ENCODE measurements at places on chromosomes 13 and 19.

DNA sequence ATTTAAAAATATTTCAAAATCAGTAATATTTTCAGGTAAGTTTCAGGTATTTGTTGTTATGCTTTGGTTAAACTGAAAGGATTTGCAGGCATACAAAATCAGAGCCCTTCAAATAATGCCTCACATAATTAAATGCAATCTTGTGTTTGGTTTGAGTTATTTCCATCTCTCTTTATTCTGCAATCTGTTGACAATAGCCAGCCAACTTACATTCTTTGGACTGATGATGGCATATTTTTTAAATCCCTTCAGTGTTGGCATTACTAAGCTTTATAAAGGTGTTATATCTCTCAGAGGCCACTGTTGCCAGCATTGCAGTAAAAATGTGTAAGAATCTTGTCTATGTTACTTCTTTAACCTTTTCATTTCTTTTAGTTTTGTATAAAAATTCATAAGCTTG lies 257.2 kb upstream of the RFC3 start:
- no peak for DNase-seq

- peak; percentile 75 for DNase-seq
Observed at GRCh38 chr13:98476106-98476505, 100.8 kb downstream of the STK24 start.

DNA sequence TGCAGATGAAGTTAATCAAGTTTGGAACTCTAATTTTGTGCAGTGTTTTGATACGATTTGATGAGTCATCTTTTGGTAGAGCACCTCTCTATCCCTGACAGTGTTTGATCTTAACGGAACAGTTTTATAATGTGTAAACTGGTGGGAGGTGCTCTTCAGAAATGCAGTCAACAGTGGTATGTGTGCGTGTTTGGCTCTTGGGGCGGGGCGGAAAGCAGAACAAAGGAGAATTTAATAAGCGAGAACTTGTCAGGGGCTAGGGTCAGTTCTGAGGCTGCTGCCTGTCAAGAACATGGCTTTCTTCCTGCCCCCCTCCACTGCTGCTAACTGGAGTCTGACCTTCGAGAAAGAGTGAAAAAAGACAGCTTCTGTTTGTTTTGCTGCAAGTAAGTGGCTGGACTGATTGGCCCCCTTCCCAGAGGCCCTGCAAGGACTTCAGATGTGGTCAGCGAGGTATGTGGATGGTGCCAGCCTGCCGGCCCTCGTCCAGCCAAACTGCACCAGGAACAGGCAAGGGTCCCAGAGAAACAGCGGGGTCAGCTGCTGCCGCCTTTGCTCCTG lies 40.8 kb downstream of the BBC3 start:
- peak; percentile 50 for DNase-seq

- no peak for DNase-seq
Observed at GRCh38 chr19:17671906-17672305, 16.2 kb downstream of the UNC13A start.

- DNase-seq: peak; percentile 50
Observed at GRCh38 chr19:35468637-35469036, 20.6 kb downstream of the FFAR2 start.

DNA sequence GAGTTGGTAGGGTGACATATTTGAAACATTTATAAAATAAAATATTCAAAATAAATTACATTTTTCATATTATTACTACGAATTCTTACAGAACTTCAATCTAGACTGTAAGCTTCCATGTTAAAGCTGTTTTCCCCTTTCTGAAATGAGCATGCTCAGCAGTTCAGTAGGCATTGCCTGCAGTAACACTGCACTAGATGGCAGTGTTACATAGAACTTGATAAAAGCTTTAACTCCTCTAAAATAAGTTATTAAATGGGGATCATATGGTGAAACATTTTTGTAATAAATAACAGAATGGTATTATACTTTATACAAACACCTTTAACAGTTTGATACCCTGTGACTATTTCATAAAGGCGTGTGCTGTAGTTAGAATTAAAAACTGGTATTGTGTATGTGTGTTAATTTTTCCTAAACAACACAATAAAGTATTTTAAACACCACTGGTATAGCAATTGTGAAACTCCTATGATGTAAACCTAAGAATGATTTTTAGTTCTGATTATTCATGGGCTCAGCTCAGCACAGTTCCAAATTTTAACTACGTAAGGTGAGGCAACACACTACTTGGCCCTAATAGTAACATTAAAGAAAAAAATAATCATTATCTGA lies 11.6 kb upstream of the GPR18 start:
- no peak for DNase-seq

DNA sequence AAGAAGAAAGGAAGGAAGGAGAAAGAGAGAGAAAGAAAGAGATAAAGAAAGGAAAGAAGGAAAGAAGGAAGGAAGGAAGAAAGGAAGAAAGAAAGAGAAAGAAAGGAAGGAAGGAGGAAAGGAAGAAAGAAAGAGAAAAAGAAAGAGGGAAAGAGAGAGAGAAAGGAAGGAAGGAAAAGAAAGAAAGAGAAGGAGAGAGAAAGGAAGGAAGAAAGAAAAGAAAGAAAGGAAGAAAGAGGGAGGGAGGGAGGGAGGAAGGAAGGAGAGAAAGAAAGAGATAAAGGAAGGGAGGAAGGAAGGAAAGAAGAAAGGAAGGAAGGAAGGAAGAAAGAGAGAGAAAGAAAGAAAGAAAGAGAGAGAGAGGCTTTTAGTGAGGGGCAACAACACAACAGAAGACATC lies 135.1 kb upstream of the VSTM2B start:
- no peak for DNase-seq

DNA sequence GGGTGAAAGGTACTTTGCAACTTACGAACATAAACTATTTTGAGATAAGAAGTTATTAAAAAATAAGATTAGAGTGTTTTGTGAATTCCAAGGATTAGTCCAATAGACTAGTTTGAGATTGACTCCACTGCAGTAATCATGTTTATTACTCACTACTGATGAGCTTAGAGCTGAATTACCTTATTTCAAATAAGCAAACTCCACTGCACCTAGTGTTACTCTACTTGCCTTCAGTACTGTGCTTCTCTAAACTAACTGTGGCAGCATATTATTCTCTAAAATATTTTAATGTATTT lies 111.7 kb downstream of the MIPEP start:
- DNase-seq: no peak

- no peak for DNase-seq
Observed at GRCh38 chr19:29206453-29206852, 6.5 kb downstream of the UQCRFS1 start.

DNA sequence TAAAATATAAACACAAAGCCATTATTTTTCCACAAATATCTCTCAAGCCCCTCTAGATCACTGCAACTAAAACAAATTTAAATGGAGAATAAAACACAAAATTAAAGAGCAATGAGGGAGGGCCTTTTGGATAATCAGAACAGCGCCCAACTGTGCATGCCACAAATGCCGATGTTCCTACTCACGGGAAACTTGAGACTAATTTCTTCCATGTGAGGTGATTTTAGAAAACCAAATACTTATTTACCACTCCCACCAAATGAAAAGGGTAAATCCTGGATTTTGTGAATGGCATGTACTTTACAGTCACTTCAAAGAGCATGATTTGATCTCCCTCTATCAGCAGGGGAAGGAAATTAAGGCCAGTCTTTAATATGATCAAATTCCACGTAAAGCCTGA lies 74.8 kb downstream of the SLC7A1 start:
- DNase-seq: no peak

DNA sequence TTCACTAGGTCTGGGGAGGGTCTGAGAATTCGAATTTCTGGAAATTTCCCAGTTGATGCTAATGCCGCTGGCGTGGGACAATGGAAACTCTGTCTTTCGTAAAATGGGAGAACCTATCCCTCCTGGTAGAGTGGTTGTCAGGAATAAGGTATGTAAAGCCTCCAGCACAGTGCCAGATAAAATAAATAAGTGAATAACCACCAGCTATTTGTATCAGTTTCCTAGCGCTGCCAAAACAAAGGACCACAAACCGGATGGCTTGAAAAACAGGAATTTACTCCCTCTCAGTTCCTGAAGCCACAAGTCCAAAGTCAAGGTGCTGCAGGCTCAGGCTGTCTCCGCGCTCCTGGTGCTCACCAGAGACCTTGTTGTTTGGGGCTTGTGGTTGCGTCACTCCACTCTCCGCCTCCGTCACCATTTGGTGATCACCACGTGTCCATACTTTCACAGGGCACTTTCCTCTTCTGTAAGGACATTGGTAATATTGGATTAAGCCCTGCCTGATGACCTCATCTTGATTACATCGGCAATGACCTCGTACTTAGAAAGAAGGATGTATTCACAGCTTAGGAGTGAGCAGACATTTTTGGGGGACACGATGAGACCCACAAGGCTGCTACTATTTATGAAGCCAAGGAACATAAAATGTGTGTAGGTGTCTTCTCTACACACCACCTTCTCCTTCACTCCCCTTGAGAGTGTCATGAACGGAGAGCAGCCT lies 428.5 kb downstream of the IRS2 start:
- DNase-seq: no peak

- no peak for DNase-seq
Observed at GRCh38 chr13:24179486-24179850, 18.9 kb downstream of the SPATA13 start.

GRCh38 chr19:29914933-29915332 lies 27.1 kb upstream of the URI1 start:
- DNase-seq: no peak

DNA sequence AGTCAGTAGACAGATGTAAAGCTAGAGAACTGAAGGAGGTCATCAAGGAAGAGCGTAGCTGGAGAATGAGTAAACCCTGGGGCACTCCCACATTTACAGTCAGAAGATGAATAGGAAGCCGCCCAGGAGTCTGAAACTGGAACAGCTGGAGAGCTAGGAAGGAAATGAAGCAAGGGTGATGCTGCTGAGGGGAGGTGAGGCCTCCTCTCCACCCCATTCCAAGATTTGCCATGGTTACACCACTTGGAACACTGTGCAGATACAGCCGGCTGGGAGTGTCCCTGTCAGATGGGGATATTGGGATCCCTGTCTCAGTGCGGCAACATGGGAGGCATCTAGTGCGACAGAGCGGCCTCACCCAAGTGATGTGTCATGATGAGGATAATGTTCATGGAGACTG lies 51.8 kb upstream of the GPI start:
- no peak for DNase-seq
